ENCODE measurements at places on chromosomes 5 and 9.

GRCh38 chr5:155898284-155898683 lies 428.7 kb upstream of the SGCD start:
- DNase-seq: no peak

DNA sequence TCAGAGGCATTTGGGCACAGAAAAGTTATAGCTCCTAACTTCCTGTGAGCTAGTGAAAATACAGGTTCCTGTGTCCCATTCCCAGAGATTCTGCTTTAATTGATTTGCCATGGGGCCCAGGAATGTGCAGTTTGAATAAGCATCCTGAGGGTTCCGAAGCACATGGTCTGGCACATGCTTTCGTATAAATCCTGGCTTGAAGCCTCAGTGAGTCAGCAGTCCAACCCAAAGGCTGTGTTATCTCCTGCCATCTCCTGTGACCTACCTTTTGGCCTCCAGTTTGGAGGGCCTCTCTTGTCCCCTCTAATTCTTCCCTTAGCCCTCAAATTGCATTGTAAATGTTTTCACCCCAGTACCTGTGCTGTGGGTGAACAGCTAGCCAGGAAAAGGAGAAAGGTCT lies 183.8 kb downstream of the NR3C1 start:
- DNase-seq: no peak

GRCh38 chr9:75445144-75445543 lies 356.8 kb downstream of the OSTF1 start:
- DNase-seq: no peak

DNA sequence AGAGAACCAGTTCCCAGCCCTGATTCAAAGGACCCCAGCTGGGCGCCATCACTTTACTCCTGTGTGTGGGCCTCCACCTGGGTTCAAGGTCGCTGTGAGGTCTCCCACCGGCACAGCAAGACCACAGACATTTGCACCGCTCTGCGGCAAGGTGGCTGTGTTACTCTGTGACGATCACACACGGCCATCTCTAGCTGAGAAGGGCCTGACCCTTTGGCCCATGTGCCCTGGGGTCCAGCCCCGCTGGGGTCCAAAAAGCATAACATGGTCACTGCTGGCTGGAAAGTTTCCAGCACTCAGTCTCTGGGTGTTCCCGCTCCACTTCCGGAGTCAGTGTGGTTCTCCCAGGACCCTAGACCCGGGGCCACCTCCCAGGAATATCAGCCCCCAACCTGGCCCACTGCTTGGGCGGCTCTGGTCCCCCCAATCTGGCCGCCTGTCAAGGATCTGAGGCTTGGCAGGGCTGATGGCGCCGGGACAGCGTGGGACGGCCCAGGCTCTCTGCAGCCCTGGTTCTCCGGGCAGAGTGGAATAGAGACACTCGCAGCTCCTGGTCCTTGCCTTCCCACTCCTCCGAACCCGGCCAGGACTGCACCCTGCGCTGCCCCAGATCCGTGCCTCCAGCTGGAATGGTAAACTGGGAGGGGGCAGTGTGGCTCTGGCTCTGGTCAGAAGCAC lies 3.9 kb upstream of the LMX1B start:
- no peak for DNase-seq

GRCh38 chr9:131263701-131264100 lies 12.6 kb downstream of the FAM78A start:
- no peak for DNase-seq

DNA sequence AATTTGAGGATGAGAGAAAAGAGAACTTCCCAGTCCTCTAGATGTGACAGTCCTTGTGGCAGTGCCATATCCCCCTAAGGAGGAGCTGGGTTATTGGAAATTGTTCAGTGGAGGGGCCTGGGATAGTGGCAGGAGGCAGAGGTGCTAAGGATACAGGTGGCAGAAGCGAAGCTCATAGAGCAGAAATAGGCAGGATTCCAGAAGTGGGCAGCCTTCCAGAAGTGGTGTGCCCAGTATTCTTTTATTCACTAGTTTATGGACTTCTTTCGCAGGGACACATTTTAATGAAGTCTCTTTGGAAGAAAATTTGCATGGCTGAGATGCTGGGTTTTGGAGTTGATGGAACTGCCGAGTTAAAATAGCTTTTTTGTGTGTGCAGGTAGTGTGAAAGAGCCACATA lies 6.8 kb downstream of the PIK3R1 start:
- no peak for DNase-seq

- no peak for DNase-seq
These were observed 204.8 kb downstream of the CDH9 start for GRCh38 chr5:26833596-26833995.

DNA sequence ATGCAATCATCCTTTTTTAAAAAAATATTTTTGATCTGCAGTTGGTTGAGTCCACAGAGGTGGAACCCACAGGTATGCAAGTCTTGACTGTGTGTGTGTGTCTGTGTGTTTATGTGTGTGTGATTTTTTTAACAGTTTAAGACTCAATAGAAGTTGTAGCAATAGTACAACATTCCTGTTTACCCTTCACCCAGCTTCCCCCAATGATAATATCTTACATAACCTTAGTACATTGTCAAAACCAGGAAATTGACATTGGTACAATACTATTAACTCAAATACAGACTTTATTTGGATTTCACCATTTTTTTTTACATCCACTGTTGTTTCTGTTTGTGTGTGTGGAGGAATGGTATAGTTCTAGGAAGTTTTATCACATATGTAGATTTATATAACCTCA lies 81.8 kb downstream of the SV2C start:
- DNase-seq: no peak

DNA sequence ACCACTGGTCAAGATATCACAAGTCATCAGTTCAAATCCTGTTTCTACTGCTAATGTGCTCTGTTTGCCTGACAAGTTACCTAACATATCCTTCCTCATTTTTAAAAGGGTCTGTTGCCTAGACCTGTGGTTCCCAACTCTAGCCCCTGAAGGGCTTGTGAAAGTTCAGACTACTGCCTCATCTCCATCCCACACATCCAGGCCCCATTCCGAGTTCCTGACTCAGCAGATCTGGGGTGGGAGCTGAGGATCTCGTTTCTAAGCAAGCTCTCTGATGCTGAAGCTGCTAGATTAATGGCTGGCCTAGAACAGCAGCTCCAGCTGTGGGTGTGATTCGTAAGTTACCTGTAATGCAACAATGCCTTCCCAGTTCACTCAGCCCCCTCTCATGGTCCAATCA lies 32.5 kb downstream of the S1PR3 start:
- no peak for DNase-seq
